ENCODE measurements at places on chromosomes 3 and 15.

DNA sequence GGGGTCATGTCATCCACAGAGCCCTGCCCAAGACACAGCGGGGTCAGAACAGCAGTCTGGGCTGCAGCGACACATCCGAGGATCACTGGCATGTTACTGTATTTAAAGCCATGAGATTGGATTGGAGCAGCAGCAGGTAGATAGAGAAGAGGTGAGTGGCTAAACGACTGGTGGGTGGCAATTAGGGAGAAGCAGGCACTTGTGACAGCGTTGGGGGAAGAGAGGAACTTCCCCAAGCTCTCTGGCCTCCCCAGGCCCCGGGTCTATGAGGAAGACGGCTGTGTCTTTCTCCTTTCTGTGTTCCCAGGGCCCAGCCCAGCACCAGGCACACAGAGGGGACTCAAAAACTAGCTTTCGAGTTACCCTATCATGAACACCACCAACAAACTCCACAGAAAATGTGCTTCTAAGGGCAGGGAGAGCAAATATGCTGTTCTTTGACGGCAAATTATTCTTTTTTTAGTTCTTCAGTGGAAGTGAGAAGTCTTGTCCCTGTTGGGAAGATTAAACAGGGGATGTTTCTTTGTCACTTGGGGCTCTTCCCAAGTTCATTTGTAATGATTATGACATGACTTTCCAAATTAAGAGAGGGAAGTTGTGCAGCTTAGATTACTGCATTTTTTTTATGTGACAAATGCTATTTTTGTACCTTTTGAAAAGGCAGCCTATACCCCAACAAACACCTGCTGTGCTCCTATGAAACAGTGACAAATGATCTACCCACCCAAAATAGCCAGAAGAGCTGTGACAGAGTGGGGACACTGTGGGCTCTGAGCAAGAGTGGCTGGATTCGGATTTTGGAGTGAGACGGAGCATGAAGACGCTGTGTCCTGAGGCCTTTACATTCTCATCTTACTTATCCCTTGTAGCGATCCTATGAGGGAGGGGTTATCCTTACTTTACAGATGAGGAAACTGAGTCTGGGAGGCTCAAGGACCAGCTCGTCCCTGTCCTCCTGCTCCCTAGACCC, 7.2 kb upstream of the SYNM start:
- DNase-seq: no peak

- no peak for DNase-seq
These were observed 35.1 kb downstream of the PEAK1 start for GRCh38 chr15:77384589-77385359.

GRCh38 chr3:66394753-66395249, 106.0 kb downstream of the LRIG1 start:
- DNase-seq: no peak

- DNase-seq: no peak
These were observed 66.8 kb downstream of the CD200R1L start for GRCh38 chr3:112779558-112780480.

- no peak for DNase-seq
These were observed 68.0 kb upstream of the ACAN start for GRCh38 chr15:88735212-88735611.

GRCh38 chr3:136960838-136961836, 3.4 kb downstream of the IL20RB start:
- DNase-seq: no peak

GRCh38 chr3:51777985-51778384, 1.1 kb downstream of the IQCF6 start:
- no peak for DNase-seq

- DNase-seq: no peak
These were observed 252.0 kb upstream of the PROK2 start for GRCh38 chr3:72036899-72037298.

DNA sequence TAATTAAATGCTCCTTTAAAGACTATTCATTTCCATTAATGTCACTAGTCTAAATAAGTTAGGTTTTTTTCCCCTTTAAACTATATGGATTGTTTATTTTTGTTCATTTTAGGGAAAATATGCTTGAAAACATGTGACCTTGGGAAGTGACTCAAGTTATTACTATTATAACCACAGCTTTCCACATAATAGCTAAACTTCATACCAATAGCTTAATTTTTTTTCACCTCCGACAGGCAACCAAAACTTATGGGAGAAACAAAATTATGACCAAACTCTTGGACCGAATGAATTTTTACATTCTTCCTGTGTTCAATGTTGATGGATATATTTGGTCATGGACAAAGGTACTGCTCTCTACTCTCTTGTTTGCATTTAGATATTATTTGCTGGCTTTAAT, 16.2 kb downstream of the CPA3 start:
- peak; percentile 53 for DNase-seq

DNA sequence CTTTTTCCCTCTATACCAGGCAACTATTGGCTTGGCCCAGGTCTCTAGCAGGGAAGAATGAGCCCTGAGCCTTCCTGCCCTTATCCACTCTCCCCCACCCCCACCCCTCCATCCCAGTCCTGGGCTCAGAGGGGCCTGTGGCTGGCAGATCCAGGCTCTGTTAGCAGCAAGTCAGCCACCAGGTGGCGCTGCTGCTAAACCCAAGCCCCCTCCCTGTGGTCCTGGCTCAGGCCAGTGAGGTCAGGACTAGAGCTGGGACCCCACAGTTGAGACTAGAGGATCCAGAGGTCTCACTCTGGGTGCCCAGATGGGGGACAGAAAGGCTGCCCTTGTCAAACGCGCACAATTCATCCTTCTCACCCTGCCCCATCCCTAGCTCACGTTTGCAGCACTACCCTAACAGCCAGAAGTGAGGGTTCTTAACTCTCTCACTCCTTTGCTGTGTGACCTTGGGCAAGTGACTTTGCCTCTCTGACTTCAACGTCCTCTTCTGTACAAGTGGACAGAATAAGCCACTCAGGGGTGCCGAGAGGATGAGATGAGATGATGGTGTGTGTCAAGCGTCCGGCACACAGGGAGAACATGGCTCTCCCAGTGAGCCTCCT, 46.8 kb upstream of the SLC6A1 start:
- no peak for DNase-seq

GRCh38 chr3:29279286-29279685, 1.6 kb upstream of the RBMS3 start:
- no peak for DNase-seq

GRCh38 chr3:36908647-36909180, 36.1 kb downstream of the TRANK1 start:
- DNase-seq: no peak

DNA sequence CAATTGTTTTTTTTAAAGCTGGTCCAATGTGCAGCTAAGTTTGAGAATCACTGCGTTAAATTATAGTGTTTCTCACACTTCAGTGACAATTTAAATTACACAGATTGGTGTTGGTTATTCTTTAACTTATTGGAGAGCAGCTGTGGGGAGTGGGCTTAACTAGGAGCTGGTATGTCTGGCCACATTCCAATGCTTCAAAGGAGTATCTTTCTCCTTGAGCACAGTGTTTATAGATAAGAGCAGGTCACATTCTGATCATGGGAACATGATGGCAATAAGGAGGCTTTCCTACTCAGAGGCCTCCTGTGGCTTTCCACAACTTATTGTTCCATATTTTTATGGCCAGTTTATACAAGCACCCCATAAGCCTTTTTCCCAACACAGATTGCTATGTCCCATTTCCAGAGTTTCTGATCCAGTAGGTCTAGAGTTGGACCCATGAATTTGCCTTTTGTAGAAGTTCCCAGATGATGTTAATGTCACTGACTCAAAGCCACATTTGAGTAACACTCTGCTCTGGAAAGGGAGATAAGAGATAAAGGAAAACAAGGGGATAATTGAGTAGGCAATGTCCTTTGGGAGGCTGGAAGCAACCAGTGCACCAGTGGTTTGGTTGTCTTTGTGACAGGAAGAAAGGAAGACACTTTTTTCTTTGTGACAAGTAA, 33.0 kb upstream of the PLSCR4 start:
- DNase-seq: no peak

- DNase-seq: no peak
These were observed 29.6 kb downstream of the RPL22L1 start for GRCh38 chr3:170840291-170840859.

DNA sequence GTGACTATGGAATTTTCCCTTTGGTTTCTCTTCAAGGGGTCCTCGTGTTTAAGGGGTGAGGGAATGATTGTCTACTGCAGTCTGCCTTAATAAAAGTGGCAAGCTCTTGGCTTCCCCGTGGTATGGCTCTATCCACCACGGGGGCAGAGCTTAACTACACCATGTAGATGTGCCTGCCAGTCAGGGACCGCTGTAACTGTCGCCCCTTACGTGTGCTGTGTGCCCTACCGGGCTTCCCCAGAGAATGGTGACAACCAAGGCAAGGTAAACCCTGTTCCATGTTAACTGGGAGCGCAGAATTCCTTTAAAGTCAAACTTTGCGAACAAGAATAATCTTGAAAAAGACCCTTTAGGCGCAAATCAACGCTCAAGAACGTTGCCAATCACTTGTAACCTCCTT, 966 bp upstream of the C3orf80 start:
- no peak for DNase-seq

DNA sequence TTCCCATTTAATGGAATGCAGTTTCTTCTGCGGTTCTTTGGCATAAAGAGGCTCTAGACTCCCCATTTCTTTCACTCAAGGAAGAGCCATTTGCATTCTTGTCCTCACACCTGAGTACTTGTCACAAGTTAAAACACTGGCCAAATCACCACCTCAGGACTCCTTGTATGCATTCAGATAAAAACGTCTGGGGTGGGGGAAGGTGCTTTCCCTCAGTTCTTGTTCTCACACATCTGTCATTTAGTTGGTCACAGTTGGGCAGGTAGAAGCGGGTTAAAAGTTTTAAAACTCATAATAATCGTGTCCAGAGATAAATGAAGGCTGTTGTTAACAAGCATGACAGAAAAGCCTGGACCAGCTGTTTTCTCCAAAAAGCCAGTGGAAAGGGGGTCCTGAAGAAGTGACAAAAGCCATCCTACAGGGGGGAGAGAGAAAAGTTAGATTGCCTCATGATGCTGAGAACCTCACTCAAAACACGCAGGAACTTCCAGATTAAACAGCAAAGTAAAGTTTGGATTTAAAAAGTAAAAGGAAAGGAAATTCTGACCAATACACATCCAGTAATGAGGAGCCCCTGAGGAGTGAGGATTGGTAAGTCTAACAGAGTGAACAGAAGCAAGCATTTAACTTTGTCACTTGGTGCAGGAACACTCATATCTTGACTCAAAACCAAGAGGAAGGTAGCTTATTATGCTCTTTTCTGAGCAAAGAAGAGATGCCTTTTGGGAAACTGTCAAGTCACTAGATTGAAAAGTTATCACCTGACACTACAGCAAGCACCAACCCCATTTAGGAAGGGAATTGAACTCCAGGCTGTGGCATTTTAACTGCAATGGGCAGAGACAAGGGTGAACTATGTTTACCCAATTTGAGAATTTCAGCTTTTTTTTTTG, 2.8 kb downstream of the BCL2L10 start:
- no peak for DNase-seq

GRCh38 chr15:101320501-101321052, 25.5 kb upstream of the SNRPA1 start:
- peak; percentile 32 for DNase-seq

DNA sequence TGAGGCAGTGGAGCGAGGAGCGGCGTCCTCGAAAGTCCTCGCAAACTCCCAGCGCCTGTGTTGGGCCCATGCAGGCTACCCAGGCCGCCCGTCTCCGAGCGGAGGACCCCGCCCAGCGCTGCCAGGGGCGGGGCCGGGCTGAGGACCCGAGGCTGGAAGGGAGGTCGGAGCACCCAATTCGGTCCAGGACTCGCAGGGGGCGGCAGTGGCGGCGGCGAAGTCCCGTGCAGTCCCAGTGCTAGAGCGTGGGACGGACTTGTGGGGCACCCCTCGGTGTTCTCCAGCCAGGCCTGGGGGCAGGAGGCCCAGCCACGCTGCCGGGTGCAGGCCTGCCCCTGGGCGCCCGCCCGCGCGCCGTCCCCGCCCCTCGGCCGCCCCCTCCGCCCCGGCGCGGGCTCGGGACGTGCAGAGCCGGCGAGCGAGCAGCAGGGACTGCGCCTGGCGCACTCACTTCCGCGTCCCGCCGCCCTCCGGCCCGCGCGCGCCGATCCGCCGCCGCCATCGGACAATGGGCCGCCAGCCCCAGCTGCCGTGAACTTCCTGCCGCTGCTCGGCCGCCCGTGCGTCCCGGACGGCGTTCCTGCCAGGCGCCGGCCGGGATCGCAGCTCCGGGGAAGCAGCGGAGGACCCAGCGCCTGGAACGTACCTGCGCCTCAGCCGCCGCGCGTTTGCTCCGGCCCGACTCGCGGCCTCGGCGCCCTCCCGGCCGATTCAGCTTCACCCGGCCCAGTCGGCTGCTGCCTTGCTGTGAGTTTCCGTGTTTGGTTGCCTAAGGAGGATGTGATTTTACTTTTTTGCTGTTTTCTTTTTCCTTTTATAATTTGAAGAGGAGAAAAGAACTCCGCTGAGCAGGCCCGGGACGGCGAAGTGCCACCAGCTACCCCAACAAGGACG, 596 bp upstream of the LIMD1 start:
- DNase-seq: no peak

DNA sequence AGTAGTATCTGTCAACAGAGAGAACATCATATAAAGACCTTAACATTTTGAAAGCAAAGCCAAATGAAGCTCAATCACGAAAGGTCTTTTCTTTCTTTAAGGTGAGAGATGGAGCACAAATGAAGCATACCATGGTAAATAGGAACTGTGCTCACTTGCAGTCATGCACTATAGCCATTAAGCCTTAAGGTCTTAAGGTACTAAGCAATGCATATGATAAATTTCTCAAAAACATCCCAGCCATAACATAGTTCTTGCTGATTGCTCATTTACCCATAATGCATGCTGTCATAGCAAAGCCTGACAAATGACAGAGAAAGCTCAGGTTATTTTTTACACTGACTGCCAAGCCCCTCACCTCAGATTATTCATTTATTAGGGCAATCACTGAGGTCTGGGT, 214.5 kb downstream of the MECOM start:
- no peak for DNase-seq

DNA sequence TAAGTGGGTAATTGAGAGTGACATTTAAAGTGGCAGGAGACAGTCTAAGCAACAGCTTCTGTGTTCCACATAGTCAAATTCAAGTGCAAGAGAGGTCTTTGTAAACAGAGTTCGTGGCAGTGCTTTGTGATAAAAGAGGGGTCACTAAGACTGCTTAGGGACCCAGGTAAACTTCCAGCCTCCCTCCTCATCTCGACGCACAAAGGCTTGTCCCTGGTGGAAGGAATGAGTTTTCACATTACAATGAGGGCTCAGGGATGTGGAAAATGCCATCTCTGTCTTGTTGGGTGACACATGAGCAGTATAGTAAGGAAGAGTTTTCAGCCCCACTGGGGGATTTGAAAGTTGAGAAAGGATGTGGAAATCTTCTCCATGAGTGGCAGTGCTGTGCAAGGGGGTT, 7.3 kb downstream of the GMNC start:
- no peak for DNase-seq

DNA sequence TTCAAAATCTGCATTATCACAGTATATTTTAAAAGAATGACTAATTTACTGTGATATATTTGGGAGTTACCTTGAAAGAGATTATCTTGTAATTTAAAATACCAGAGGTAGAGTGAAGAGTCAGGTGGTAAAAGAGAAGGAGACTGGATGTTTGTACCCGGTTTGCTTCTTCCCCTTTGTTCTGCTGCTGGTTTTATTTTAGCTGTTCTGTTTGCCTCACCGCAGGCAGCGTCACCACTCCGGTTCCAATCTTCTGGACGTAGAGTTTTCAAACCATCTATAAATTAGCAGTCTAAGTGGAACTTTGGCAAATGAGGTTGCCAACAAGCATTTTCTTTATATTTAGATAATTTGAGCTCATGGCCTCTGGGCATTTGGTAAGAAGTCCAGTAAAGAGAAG, 38.2 kb downstream of the PPARG start:
- no peak for DNase-seq

GRCh38 chr3:123595396-123596180, 10.7 kb upstream of the HACD2 start:
- DNase-seq: no peak

GRCh38 chr3:9820946-9821345, 10.9 kb downstream of the TTLL3 start:
- no peak for DNase-seq
